AG04449 (cell line): ENCODE measurements at places on chromosomes 3 and 15.

GRCh38 chr3:71924721-71925120, 139.8 kb upstream of the PROK2 start:
- DNase-seq: no peak

- no peak for DNase-seq
Measured at GRCh38 chr3:133717424-133717823, 28.8 kb upstream of the TF start.

DNA sequence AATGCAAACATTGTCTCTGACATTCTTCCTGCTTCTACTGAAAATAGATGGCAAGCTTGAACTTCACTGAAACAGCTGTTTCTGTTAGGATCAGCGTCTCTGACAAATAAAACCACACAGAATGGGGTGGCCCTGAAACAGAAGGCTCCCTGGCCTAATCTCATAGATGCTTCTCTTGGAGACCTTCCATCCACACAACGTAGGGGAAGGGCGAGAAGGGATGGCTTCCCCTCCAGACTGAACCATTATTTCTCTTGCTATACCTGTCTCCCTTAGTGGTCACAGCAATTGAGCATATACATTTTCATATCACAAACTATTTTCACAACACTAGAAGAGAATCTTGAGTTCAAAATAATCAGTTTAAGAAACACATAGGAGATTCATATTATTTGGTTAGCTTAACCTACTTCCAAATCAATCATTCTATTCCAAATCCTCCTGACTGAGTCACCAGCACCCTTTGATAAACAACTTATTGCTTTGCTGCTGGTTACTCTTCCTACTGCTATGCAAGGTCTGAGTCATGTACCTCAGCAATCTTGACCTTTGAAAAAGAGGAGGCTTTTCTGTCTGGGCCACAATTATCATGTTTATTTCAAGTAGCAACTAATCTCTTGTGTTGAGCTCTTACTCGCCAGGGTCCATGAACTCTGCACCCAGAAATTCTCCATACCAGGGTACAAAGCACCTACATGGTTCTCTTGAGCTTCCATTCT, 45.5 kb downstream of the CBLB start:
- DNase-seq: peak; percentile 79

GRCh38 chr15:94360251-94360685, 128.9 kb downstream of the MCTP2 start:
- DNase-seq: no peak

- DNase-seq: no peak
Measured at GRCh38 chr3:8561370-8561769, 59.7 kb downstream of the LMCD1 start.
